Right lobe of liver (tissue), 6 donors: ENCODE measurements at places on chromosomes 3 and 15.

DNA sequence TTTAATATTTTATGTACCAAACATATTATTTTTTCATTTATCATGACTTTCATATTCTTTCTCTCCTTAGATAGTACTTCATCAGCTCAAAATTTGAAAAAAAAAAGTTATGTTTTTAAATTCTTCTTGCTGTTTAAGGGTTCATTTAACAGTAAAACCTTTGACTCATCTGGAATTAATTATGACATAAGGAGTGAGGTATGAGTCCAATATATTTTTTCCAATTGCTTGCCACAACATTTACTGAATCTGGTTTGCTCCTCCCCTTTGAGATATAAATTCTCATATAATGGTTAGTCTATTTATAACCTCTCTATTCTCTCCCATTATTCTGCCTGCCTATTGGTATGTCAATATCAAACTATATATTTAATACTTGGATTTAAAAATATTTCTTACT lies 387.8 kb downstream of the TUSC7 start:
- DNase-seq = no peak

GRCh38 chr3:120111898-120112297 lies 17.7 kb upstream of the GSK3B start:
- DNase-seq = no peak

DNA sequence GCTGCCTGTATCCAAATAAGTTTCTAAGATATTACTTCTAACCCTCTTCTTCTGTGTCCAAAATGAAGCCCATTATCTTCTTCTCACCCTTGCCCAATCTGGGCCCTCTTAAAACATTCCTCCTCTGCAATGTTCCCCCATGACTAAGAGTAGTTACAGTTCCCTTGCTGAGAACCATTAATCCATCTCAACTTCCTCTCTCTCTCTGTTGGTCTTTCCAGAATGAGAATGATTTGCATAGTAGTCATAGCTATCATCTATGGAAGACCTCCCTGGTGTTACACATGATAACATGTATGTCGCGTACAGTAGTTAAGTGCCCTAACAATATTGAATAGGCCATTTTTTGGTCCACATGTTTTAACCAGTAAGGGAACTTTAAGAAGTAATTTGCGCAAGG lies 177.9 kb downstream of the ANXA2 start:
- no peak for DNase-seq

DNA sequence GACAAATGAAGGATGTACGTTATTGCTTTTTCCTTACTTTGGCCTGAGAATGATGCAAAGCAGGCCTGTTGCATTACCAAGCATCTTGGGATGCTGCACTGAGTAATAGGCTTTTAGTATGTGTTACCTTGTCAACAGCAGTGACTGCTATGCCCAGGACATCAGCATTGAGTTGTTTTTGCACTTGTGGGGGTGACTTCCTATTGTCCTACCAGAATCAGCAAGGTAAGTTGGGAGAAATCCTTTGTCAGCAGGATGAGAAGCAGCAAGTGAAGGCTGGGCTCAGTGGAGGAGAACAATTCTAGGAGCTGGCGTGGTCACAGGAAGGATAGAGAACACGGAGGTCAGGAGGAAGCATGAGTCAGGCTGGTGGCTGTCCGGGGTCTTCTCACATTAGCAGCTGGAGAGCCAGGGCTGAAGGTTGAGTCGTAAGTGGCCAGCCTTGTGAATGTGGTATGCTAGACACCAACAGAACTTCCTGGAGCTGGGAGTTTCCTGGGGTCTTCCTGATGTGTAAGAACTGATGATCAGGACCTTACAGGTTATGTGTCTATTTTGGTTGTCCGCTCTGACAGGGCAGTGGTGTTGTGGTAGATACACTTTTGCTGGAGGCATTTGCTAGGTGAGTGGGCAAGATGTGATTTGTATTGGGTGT lies 142.7 kb downstream of the FNDC3B start:
- DNase-seq = no peak

GRCh38 chr3:54951405-54951804 lies 23.5 kb upstream of the LRTM1 start:
- DNase-seq = no peak

DNA sequence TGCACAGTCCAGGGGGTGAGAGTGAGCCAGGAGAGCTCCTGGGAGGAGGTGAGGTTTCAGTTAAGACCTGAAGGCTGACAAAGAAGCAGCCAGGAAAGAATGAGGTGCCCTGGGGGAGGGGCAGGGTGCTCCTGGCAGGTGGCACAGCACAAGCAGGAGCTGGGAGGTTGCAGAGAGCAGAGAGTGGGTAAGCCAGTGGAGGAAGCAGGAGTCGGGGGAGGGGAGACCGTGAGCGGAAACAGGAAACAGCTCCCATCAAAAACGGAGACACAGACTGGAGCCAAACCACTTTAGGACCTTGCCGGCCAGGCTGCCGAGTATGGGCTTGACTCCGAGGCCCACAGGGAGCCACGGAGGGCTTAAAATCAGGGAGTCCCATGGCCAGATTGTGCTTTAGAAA lies 12.1 kb upstream of the FBLN2 start:
- DNase-seq = no peak

DNA sequence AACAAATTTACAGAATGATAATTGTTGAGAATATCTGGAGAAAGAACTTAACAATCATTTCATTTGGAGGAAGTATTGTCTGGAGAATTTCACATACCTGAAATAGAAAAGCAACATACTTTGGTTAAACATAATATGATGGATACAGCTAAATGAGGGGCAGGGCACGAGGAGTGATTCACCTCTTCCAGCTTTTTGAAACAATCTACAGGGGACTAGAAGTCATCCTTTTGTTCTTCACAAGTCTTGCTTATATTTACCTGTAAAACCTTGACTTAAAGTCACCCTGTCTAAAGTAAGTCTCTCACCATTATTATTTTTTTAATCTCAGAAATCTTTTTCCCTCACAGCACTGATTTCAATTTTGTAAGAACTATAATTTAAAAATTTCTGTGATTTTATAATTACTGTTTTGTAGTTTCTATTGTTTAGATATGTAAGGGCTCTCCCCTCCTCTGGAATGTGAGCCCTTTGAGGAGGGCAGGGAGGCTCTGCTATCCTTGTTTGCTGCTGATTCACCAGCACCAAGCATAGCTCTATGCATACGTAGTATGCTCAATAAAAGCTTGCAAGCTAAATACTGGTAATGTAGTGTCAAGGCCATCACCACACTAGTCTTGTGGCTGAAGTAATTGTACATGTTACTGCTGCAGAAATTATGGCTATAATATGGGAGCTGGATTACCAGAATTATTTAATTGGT lies 193.9 kb upstream of the THRB start:
- DNase-seq = no peak

- DNase-seq = no peak
Observed at GRCh38 chr15:32790352-32790999, 72.7 kb downstream of the GREM1 start.

GRCh38 chr3:136343446-136343845 lies 93.3 kb downstream of the PCCB start:
- DNase-seq = no peak
